LNCaP clone FGC (cell line): ENCODE measurements at places on chromosomes 11 and 22.
A peak's percentile ranks its signal among the peaks of the same experiment; 100 is the strongest.

DNA sequence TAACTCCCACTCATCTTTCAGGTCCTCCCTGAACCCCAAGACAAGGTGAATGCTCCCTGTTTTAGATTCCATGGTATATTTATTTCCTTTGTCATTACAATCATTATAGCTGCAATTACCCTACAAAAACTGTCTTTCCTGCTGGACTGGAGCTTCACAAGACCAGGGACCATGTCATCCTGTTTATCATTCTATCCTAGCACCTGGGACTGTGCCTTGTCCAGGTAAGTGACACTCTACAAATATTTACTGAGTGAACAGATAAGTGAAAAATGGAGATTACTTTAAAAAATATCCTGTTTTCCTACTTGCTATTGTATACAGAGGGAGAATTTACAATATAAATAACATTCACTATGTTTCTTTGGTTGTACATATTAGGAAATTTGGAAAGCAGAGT lies 22.5 kb upstream of the ELF5 start:
- peak; percentile 76 for DNase-seq

- no peak for DNase-seq
Measured at GRCh38 chr11:118529584-118530175, 1.3 kb upstream of the TMEM25 start.

GRCh38 chr11:133948711-133949110 lies 8.1 kb downstream of the IGSF9B start:
- no peak for DNase-seq

- no peak for DNase-seq
Measured at GRCh38 chr11:47854667-47855066, 6.5 kb upstream of the NUP160 start.

DNA sequence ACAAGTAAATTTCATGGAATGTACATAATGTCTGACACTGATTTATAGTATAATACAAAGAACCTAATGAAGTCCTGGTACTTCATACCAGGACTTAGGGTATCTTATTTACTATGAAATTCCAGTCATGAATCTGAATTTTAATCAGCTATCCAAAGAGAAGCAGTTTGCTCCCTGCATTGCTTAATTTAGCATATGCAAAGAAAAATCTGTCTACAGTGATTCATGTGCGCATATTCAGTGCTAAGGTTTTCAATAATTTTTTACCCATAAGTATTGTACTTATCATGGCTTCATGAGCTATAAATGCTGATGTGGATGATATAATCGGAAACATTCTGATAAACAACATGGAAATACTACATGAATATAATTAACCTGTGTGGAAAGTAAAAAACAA lies 185.6 kb upstream of the ARHGAP42 start:
- DNase-seq: no peak

- no peak for DNase-seq
Measured at GRCh38 chr11:78551066-78551465, 23.6 kb downstream of the NARS2 start.

DNA sequence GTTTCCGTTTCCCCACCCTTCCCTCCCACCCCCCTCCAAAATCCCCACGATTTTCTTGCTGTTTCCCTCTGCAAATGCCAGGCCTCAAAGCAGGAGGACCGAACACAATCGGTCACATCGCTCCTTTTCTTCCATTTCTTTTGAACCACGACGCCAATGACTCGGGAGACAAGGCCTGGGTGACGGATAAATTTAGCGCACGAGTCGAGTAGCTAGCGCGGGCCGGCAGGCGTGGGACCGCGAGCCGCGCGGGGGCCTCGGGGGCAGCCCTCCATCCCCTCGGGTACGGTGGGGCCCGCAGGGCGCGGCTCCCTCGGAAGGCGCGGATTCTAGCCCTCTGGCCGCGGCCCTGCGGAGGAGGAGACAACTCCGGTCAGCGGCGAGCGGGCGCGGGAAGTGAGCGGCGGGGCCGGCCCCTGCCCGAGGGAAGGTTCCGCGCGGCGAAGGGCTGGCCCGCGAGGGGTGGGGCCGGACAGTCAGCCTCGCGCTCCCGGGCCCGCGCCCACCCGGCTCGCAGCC lies 414 bp downstream of the JOSD1 start:
- DNase-seq: no peak

GRCh38 chr11:76579056-76579751 lies 91.3 kb downstream of the LRRC32 start:
- no peak for DNase-seq

- no peak for DNase-seq
Measured at GRCh38 chr11:133619397-133619796, 87.1 kb upstream of the OPCML start.

- DNase-seq: no peak
Measured at GRCh38 chr11:19244621-19245020, 3.9 kb upstream of the E2F8 start.

DNA sequence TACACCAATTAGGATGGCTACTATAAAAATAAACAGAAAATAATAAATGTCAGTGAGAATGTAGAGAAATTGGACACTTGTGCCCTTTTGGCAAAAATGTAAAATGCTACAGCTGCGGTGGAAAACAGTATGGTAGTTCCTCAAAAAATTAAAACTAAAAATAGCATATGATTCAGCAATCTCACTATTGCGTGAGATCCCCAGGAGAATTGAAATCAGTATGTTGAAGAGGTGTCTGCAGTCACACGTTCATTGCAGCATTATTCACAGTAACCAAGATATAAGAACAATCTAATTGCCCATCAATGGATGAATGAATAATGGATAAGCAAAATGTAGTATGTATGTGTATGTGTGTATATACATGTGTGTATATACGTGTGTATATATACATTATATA lies 6.8 kb downstream of the OR52N2 start:
- no peak for DNase-seq

- DNase-seq: peak; percentile 36
Measured at GRCh38 chr11:561148-562003, 606 bp downstream of the RASSF7 start.

DNA sequence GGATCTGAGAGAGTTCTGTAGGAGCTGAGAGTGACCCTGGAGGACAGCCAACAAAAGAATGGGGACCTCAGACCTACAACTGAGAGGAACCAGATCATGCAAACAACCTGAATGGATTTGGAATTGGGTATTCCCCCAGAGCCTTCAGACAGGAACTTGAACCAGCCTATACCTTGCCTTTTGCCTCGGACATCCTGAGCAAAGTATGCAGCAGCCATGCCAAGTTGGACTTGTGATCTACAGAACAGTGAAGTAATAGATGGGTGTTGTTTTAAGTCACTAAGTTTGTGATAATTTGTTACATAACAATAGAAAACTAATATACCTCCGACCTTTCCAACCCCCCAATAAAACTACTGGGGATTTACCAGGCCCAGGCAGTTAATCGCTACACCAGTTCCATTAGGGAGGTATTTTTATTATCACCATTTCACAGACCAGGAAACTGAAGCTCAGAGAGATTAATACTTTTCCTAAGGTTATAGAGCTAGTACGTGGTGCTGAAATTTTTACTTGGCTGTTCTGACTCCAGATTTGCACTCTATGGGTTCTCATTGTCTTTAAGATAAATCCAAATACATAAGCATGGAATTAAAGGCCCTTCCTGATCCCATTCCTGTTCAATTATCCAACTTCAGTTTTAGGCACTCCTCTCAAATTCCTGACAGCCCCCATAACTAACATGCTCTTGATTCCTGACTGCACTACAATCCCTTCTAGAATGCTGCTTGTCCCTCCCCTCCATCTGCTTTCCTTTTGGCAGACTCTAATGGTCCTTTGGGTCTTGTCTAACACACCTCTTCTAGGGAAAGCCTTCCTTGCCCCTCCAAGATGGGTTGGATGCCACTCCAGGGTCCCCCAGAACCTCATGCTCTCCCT lies 1.7 kb upstream of the RASSF10 start:
- no peak for DNase-seq

DNA sequence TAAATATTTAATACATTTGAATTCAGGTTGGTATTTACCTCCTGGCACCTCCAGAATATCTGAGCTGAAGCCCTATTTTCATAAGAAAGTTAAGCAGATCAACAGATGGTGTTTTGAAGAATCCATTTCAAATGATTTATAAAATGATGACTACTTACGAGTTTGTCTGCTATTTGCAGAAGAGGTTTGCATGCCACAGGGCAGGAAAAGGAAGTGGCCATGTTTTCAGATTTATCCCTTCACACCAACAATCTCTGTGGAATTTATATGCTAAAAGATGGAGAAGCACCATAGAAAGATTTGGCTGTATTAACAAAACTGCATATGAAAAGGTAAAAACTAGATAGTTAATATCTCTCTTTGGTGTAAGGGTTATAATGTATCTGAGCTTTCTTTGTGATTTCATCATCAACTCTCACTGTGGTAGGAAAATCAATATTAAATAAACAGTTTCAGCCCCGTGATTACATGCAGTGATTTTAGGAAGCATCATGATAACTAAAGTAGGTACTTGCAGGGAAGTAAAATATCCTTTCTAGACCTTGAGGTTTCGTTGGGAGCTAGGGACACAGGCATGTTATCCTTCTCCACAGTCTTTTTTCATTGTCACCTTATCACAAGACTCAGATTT lies 2.6 kb downstream of the BMAL1 start:
- DNase-seq: no peak

GRCh38 chr22:20213833-20214708 lies 54.0 kb downstream of the RTN4R start:
- no peak for DNase-seq

DNA sequence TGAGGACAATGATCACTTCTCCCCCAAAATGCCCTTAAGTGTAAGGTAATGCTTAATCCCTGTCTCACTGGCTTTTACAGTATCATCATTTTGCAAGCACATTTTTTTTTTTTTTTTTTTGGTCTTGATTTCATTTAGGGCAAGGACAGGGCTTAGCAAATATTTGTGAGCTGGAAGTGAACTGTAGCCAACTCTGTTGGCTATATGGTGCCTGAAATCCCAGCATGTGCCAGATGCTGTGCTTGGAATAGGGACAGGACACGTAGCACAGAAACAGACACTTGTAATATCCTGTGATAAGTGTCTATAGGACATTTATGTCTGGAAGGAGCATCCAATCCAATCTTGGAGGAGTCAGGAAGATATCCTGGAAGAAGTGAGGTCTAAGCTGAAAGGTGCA lies 198.3 kb downstream of the NAV2 start:
- peak; percentile 66 for DNase-seq

DNA sequence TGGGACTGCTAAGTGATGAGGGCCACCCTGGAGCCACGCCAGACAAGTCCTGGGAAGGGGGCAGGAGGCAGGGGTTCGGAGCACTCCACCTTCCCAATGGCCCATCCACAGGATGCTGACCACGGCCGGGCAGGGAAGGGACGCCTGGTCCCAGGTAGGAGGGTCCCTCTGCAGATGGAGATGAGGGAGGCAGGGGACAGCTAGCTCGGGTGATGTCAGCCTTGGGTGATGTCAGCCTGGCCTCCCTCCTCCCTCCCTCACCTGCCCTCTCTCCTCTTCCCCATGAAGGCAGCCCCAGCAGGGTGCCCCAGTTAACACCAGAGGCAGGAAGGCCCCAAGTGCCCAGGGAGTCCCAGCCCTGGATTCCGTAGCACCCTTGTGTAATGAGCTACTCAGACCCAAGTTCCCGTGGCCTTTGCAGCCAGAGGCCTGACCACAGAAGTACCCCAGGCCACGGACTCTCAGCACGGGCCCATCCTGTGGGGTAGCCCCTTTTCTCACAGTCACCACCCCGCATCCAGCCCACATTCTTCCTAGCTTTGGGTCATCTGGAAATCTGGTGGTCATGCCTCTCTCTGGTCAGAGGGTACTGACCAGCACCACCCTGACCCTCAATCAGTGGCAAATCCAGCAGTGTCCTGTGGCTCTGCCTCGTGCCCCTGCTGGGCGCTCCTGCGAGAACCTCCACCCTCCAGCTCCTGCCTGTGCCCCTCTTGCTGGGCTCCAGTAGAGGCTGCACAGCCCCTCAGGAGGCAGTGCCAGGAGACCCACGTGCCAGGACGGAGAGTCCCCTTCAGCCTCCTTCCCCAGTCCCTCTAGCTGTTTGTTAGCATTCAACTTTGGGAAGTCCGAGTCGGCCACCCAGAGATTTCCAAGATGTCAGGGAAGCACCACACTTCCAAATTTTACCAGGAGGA lies 47.4 kb downstream of the SHANK2 start:
- no peak for DNase-seq

DNA sequence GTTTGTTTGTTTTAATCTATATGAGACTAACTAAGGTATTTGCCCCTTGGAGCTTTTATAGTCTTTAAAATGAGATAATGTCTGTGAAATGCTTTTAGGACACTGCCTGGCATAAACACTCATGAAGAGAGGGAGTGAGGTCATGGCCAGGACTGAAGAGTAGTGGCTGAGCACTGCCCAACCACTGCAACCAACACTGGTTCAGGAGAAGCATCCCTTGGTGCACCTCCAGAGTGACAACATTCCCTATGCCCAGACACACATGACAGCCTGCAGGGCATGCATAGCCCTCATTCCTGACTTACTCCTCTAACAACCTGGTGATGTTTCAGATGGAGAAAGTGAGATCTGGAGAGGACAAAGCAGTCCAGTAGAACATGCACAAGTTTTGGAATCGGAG lies 36.1 kb downstream of the ME3 start:
- no peak for DNase-seq

DNA sequence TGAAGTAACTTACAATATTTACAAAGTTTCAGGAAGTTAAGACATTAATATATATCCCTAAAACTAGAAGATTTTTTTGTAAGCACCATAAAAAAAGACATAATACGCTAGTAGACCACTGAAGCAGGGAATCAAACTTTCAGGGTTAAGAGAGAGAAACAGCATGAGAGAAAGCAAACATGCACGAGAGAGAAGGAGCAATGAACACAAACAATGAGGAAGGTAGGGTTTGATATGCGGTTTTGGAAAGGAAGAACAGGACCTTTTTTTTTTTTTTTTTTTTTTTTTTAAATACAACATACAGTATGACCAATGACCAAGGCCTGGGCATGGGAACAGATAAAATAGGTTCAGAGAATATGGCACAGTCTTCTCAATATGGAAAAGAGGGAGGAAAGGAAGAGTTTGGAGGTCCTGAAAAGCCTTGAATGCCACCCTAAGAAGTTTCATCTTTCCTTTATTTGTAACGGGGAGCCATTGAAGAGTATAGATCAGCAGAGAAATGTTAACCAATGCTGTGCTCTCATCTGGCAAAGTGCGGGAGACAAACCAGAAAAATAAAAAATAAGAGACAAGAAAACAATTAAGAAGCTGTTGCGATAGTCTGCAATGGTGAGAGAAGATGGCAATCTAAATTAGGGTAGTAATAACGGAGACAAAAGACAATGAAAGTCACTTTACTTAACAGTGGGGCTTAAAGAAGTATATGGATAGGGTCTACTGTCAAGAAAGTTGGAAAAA lies 101.0 kb downstream of the USP35 start:
- DNase-seq: no peak

- no peak for DNase-seq
Measured at GRCh38 chr11:15028379-15028778, 45.0 kb upstream of the CALCB start.
